ENCODE measurements at places on chromosomes 12 and 14.

- DNase-seq, result no peak
Observed at GRCh38 chr12:29455087-29455486, 42.4 kb downstream of the OVCH1 start.

GRCh38 chr14:63342371-63342770, 23.6 kb upstream of the GPHB5 start:
- no peak for DNase-seq

GRCh38 chr14:99891900-99892299, 98.7 kb downstream of the EML1 start:
- DNase-seq, result no peak

DNA sequence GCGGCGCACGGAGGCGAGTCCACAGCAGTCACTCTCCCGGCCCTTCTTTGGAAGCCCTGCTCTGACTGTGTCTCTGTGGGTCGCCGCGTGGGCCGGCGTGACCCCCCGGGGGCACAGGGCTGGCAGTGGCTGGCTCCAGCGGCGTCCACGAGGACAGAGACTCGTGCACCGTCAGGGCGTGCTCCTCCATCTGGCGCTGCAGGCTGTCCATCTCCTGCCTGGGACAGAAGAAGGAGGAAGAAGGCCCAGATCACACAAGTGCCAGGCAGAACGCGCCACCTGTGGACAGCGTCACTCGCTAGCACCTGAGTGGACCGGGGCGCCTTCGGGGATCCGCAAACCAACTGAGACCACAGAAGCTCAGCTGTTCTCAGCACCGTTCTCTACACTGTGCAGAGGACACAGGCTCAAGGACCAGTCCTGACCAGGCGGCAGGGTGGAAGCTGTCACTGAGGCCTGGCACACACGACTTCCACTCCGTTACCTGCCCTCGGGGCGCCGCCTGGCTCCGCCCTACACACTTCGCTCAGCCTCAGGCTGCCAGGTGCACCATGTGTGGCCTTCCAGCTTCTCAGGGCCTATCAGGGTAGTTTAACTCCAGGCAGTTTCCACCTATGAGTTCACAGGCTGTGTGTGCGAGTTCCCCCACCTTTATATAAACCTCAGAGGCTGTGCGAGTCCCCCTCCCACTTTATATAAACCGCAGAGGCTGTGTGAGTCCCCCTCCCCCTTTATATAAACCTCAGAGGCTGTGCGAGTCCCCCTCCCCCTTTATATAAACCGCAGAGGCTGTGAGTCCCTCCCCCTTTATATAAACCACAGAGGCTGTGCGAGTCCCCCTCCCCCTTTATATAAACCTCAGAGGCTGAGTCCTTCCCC, 11.7 kb upstream of the ANKLE2 start:
- no peak for DNase-seq

DNA sequence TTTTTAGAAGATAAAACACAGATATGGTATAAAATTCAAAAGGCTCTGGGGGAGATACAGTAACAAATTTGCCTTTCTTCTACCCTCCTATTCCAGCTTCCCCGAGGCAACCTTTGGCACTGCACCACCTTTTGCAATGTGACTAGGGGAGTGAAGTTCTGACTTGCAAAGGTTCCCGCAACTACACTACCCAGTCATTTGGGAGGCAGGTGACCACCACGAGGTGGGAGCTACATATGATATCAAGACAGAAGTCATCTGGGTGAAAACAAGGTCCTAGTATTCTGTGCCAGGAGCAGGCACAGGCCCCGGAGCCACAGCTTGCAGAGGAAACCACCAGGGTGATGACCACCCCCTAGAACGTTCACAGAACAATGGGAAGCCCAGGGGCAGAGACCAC, 141.5 kb downstream of the TTC7B start:
- DNase-seq, result no peak

DNA sequence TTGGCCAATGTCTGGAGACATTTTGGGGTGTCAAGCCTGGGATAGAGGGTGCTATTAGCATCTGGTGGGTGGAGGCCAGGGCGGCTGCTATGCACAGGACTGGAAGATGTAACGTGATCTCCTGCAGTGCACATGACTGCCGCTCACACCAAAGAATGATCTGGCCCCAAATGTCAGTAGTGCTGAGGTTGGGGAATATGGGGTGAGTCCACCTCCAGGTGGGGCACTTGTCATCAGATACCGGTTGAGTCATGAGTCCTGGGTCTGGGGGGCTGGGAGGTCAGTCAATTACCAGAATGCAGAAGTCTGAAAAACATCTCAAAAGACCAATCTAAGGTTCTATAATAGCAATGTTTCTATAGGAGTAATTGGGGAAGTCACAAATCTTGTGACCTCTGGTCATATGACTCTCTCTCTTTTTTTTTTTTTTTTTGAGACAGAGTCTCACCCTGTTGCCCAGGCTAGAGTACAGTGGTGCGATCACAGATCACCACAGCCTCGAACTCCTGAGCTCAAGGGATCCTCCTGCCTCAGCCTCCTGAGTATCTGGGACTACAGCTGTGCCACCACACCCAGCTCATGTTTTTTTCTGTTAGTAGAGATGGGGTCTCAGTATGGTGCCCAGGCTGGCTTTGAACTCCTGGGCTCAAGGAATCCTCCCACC, 6.0 kb upstream of the SDSL start:
- DNase-seq, result no peak

GRCh38 chr12:128729628-128730121, 94.1 kb downstream of the SLC15A4 start:
- DNase-seq, result no peak

- no peak for DNase-seq
Observed at GRCh38 chr14:93009471-93010129, 86.7 kb downstream of the CHGA start.

GRCh38 chr12:82625523-82625922, 61.2 kb upstream of the TMTC2 start:
- no peak for DNase-seq

DNA sequence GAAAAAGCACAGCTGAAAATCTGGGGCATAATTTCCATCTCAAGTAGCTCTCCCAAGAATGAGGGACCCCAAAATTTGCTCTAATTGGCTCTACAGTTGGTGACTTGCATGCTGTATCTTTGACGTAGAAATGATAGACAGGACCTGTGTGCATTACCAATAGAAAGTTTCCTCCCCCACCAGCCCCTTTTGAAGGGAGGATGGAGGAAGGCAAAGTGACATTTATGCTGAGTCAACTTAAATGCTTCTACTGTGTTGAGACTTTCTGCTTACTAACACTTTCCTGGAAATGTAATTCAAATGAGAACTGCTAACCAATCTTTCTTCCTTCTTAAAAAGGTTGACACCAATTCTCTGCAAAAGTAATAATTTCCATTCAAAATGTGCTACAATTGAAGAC, 31.9 kb downstream of the TSPAN8 start:
- DNase-seq, result no peak

- no peak for DNase-seq
Observed at GRCh38 chr14:88786715-88787114, 6.0 kb downstream of the EML5 start.

- no peak for DNase-seq
Observed at GRCh38 chr14:30584058-30584630, 25.2 kb downstream of the G2E3 start.

DNA sequence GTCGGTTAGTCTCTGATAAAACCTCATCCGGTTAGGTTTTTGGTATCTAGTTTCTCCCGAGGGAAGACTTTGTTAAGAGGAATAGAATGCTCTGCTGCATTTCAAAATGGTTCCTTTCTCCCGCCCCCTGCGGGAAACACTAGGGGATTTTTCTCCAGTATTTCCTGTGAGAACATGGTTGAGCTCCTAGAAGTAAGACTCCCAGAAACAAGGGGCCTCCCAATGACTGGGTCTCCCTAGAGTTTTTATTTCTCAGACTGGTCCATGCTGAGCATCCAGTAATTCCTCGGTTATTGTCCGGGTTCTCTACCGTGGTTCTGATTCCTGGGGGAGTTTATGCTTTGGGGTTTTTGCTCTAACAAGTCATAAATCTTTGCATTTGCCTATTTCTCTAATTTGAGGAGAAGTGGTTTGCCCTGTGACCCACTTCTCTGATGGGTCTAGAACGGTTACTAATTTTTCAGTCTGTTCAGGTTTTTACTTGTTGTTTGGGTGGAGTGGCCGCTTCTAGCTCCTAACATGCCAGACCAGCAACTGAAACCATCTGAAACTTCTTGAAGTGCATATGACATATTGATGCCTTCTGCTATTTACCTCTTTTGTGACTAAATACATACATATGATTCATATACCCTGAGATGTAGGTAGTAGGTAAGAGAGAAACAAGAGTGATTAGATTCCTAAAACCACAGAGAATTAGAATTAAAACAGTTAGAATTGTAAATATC, 25.1 kb downstream of the TESPA1 start:
- DNase-seq, result no peak

DNA sequence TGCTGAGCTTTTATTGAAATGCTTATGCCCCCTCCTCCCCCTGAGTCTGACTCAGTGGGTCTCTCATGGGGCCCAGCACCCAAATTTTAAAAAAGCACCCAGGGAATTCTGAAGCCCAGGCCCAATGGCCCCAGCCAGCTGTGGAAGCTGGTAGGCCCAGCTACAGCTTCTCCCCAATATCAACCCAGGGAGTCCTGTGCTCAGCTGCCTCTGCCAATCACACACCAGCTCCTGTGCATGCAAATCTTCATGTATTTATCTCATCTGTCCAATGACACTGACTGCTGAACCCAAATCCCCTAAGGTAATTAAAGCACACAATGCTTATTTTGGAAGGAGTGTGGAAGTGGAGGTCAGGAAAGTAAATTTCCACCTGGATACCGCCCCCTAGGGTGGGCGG, 76.3 kb downstream of the CCDC88C start:
- no peak for DNase-seq

DNA sequence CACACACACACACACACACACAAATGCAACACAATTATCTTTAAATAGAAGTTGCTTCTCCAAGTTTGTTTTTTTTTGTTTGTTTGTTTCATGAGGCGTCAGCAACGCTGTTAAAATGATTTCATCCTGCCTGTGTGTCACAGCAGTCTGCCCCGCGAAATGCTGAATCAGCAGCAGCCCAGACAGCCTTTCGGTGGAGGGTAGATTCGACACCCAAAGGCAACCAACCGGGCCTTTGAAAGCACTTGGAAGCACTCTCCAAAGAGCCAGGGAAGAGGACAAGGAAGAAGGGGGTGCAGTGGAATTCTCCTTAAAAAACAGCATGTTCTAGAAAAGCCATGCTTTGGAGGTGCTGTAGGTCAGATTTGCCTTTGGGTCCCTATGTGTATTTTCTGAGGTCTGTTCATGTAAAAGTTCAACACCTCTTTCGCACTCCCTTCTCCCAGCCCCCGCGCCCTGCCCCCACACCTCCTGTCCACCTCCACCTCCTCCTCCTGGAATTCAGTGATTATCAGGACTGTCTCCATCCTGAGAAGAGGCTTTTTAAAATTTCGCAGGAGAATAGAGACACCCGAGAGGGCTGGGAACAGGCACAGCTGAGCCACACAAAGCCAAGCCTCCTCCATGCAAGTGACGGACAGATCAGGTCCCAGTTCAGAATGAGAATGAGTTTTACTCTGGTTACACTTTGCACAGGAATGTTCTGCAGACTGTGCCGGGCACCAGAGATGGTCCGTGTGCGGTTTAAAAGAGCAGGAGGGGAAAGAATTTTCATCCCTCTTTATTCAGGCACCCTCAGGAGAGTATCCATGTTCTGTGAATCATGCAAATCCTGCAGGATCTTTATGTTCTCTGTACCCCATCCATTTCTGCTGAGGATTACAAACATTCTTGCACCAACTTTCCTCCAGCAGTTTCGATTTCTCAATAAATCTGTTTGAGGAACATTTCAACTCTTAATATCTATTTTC, 177.9 kb downstream of the ETV6 start:
- no peak for DNase-seq

- DNase-seq, result no peak
Observed at GRCh38 chr12:46153268-46153872, 115.5 kb downstream of the SLC38A1 start.

DNA sequence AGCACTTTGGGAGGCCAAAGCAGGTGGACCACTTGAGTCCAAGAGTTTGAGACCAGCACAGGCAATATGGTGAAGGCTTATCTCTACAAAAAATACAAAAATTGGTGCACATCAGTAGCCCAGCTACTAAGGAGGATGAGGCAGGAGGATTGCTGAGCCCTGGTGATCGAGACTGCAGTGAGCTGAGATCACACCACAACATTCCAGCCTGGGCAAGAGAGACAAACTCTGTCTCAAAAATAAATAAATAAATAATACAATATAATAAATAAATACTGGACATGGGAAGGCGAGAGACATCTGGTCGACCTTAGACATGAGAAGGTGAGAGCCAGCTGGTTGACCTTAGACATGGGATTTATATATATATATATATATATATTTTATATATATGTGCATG, 119.8 kb upstream of the SLC38A4 start:
- DNase-seq, result no peak

GRCh38 chr14:30620178-30620577, 1.9 kb upstream of the SCFD1 start:
- DNase-seq, result no peak
